ENCODE measurements at places on chromosomes 16 and 17.
A peak's percentile ranks its signal among the peaks of the same experiment; 100 is the strongest.

DNA sequence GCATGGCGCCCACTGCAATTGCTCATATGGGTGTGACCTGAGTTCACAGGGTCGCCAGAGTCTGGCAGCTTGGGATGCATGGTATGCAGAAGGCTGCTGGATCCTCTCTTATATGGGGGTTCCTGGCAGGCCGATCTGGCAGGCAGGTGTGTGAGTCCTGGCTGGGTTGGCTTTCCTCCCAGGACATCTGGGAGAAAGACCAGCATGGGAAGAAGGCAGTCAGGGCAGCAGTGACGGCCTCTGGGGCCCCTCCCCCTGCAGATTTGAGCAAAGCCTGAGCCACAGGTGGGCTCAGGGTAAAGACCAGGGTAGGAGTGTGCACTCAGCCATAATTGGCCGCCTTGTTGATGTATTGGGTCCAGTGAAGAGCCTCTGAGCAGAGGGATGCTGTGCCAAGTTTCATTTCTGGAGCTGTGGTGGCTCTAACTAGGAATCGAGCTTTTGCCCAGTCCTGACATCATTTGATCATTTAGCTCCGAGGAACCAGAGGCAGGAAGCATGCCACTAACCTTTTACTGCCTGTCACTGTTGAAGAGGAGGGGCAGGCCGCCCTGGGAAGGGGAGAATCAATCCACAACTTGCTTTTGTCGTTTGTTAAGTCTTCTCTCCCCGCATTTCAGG, 174.3 kb downstream of the CCDC182 start:
- no peak for DNase-seq

- DNase-seq: no peak
Measured at GRCh38 chr17:55237268-55237667, 27.5 kb upstream of the HLF start.

GRCh38 chr17:61393550-61393903, 6.1 kb upstream of the TBX2 start:
- DNase-seq: no peak

DNA sequence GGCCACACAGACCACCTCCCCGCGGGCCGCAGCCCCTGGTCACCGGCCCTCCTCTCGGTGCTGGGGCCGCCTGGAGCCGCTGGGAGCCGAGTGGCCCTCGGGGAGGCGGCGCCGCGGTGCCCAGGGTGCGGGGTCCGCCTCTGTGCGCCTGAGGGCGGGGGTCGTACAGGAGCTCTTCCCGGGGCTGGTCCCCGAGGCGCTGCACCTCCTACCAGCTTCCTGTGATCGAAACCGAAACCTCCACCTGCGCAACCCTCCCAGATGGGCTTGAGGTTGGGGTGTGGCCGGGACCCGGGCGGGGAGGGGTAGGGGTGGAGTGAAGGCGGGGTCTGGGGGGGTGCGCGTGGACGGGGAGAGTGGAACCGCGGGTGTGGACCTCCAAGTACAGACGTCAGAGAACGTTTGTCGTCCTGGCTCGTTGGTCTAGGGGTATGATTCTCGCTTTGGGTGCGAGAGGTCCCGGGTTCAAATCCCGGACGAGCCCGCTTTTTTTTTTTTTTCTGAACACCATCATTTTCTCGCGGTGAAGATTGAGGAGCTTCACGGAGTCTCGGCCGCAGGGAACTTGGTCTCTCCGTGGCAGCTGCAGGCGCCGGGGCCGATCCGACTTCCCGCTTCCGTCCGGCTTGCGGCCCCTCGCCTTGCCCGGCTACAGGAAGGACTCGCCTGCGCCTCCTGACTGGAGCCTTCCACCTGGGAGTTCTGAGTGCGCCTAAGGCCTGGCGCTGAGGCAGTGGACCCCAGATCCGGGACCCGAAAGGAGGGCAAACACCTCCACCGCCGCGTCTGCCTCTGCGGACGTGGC, 23.9 kb downstream of the ZNF213 start:
- DNase-seq: peak; percentile 96

- DNase-seq: no peak
Measured at GRCh38 chr17:32492648-32493289, 6.0 kb downstream of the CDK5R1 start.

DNA sequence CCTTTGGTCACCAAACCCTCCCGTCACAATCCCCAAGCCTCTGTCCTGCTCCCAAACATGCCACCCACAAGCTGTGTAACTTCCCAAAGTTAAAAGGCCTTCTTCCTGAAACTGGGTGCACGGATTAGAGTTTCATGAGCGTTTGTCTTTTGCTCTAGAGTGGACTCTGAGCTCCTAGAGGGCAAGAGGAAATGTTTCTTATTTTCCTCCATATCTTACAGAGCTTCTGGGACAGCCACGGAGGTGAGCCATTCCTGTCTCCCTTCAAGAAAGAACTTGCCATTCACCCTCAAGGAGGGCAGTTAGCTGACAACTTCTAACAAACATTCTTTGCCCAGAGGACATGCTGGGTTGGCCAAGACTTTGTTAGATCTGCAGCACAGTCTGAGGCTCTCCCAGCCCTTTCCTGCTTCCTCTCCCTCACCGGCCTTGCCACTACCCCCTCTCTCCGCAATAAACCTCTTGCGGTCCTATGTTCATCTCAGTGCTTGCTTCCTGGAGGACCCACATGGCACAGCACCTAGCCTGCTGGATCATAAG, 2.6 kb upstream of the MYCBPAP start:
- no peak for DNase-seq

- no peak for DNase-seq
Measured at GRCh38 chr16:31664683-31665482, 137.2 kb downstream of the AHSP start.

- no peak for DNase-seq
Measured at GRCh38 chr17:50688245-50688644, 19.5 kb downstream of the ANKRD40 start.

DNA sequence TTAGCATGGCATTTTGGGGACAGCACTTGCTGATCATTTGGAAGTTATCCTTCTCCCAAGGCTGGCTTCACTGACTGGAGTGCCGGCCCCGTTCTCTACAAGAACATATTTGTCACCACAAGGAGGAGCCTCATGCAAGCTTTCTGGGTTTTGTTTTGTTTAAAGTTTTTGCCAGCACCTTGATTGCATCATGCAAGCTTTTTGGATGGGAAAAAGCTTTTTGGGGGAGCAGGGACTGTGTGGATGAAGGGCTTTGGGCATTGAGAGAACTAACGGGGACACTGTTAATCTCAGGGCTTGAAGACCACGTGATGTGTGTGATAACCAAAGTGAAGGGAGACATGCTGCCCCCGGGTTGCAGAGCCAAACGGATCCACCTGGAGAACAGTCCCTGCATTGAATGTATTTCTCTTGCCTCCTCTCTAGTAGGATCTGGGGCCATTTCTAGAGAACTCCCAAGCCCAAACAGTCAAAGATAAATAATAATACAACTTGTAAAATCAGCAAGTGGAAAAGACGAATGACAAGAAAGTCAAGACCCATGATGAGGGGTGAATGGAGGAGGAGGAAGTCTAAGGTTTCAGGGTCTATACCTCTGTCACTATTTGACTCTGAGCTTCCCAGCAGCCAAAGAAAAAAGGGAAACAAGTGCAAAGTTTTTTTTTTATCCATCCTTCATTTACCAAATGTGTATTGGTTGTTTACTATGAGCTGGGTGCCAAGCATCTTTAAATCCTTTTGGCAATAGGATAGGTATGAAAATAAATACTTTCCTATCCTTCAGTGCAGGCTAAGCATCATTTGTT, 17.2 kb downstream of the TMEM114 start:
- no peak for DNase-seq

DNA sequence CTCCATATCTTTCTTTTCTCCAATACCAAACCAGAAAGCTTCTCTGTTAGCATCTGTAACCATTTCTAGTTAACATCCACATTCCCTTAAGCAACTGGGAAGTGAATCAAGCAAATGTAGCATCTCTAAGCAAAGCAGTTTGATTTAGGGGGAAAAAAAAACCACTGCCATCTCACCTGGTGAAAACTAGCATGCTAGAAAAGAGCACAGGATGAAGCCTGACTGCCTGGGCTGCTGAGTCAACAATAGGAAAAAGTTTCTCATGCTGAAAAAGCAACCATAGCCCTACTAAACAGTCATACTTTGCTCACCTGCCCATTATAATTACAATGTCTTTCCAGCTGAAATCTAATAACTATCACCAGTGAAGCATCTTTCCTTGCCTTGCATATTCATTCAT, 139.3 kb downstream of the ANKFN1 start:
- no peak for DNase-seq

- DNase-seq: no peak
Measured at GRCh38 chr17:20944014-20944865, 98.6 kb downstream of the USP22 start.

- DNase-seq: no peak
Measured at GRCh38 chr16:28057949-28058348, 5.6 kb downstream of the GSG1L start.

- no peak for DNase-seq
Measured at GRCh38 chr17:56109836-56110235, 43.4 kb upstream of the ANKFN1 start.

DNA sequence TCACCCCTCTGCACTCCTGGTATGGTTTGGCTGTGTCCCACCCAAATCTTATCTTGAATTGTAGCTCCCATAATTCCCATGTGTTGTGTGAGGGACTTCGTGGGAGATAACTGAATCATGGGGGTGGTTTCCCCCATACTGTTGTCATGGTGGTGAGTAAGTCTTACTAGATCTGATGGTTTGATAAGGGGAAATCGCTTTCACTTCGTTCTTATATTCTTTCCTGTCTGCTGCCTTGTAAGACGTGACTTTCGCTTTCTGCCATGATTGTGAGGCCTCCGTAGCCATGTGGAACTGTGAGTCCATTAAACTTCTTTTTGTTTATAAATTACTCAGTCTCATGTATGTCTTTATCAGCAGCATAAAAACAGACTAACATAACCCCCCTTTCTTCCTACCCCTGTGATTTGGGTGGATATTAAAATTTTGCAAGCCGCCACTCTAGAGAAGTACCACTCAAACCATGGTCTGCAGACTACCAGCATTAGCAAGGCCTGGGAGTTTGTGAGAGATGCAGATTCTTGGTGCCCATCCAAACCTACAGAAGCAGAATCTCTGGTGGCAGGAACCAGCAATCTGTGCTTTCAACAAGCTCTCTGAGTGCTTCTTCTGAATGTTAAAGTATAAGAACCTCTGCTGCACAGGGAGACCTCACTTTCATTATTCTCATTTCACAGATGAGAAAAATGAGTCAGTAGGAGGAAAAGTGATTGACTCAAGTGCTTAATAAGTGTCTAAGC, 999.5 kb upstream of the EEF2KMT start:
- DNase-seq: no peak

DNA sequence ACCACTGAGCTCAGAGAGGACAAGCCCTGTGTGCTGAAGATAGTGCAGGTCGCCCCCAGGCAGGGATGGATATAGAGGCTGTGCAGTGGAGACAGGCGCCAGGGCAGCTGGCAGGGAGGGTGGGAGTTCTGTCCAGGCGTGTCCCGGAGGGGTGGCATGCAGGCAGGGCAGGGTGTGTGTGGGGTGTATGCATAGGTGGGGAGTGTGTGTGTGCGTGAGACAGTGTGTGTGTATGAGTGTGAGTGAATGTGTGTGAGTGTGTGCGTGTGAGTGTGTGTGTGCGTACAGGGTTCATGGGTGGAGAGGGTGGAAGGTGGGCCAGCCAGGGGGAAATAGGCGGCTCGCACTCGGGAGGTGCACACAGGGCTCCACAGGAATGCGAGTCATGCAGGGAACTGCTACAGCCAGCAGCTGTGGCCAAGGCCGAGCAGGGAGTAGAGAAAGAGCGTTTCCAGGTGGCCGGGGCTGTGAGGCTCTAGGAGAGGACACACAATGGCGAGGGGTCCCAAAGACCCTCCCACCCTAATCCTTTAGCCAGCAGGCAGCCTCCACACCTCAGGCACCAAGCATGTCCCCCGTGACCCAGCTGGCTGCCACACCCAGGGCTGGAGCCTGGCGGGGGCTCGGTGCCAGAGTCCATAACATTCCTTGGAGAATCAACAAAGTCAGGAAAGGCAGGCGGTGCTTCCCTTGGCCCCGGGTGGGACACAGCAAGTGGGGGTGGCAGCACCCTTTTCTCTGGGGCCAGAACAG, 4.6 kb downstream of the PLCD3 start:
- no peak for DNase-seq
